Skeletal muscle cell (primary cell): ENCODE measurements at places on chromosomes 5 and 9.

- DNase-seq: peak; percentile 49
Observed at GRCh38 chr5:100827481-100827889, 75.6 kb downstream of the ST8SIA4 start.

DNA sequence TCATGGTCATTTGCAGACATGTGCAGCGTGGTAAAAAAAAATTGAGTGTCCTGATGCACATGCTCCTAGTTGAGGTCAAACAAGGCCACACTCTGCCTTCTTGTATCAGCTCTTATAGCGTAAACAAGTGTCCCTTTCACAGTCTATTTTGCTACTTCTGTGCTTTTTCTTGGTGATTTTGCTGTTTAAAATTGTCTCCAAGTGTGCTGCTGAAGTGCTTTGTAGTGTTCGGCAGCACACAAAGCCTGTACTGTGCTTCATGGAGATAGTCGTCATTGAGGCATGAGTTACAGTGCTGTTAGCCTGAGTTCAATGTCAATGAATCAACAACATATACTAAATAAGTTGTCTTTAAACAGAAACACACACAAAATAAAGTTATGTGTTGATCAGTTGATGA is 690.4 kb upstream of the MEF2C start:
- DNase-seq: no peak

GRCh38 chr9:35335164-35335563 is 154.7 kb upstream of the RUSC2 start:
- DNase-seq: no peak

GRCh38 chr9:113299800-113300292 is 3.3 kb downstream of the RNF183 start:
- no peak for DNase-seq

GRCh38 chr9:68489646-68490045 is 51.0 kb downstream of the TMEM252 start:
- no peak for DNase-seq

DNA sequence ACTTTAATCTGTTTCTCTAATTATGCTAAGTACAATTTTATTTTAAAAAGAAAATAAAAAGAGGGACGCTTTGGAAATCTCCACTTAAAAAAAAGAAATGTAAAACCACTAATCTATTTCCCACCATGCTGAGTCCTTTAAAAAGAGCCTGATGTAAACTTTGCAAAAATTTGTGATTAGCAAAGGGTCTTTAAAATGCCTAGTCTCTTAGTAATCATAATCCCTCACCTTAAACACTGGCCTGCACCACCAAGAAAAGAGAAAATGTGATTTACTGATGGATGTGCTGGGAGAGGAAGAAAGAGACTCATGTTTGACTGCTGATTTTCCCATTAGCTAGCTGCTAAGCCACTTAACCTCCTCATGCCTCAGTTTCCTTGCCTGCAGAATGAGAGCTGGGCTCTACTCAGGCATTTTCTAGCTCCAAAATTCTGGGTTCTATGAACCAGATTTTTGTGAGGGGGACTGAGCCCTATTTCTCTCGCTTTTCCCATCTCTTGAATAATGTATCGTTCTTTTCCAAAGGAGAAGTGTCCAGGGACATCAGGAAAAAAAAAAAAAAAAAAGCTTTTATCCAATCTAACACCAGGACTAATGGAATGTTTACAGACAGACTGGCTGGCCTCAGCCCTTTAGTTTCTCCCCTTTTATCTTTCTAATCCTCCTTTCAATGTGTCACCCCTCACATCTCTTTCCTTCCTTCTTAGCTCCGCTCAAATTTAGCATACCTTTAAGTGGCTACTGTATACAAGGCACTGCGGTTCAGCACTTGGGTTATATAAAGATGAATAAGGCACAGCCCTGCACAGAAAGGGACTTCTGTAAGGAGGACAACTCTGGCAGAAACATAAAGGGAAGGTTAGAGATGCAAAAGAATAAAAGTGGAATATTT is 312.4 kb downstream of the ARL15 start:
- no peak for DNase-seq

- no peak for DNase-seq
Observed at GRCh38 chr9:79974806-79975422, 403.1 kb downstream of the TLE4 start.

- no peak for DNase-seq
Observed at GRCh38 chr9:124884376-124884775, 22.4 kb downstream of the ARPC5L start.

DNA sequence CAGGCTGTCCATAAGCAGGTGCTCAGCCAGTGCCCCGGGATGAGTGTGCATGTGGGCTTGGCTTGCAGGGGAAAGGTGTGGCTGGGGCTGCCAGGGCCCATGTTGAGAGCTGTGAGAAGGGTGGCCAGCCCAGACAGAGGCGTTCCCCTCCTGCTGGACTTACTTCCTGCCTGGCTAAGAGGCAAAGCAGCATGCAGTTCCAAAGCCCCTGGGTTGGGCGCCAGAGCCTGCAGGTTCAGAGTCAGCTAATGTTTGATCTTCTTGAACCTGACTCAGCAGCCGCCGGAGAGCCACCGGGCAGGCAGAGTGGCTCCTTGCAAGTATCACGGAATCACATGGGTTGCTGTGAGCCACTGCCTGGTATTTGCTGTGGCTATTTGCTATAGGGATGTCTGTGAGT is 168.4 kb upstream of the MAP1B start:
- DNase-seq: no peak

GRCh38 chr9:72633966-72634365 is 112.6 kb downstream of the TMC1 start:
- DNase-seq: peak; percentile 49

GRCh38 chr5:134112726-134113362 is 1.6 kb upstream of the TCF7 start:
- no peak for DNase-seq

- no peak for DNase-seq
Observed at GRCh38 chr9:136343121-136343883, 16.0 kb downstream of the GPSM1 start.
